CD4-positive, CD25-positive, alpha-beta regulatory T cell (primary cell): ENCODE measurements at places on chromosomes 4 and X.

DNA sequence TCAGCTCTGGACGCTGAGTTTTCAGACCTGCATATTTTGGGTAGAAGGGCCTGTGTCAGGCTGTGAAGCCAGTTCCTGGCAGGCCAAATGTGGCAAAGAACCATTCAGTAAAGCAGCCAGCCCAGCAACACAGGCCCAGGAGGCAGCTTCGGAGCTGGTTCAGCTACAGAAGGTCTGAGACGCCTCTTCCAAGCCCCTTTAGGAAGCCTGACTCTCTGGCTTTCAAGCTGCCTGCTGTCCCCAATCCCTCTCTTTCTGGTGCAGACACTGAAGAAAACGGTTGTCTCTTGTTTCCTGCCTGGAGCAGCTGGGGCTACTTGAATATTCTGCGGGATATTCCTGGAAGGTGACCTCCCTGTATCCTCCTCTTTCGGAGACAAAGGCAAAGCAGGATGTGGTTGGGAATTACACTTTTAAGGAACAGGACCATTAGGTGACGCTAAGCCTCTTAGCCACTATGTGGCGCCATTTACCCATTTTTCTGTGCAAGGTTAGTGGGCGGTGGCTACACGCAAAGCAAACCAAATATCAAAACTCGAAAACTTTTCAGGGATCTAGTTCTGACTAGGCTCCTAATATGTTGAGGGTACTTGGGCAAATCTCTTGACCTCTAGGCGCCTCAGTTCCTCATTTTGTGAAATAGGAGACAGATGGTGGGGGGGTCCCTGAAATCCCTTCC is 47.2 kb upstream of the LAS1L start:
- peak; percentile 34 for DNase-seq

GRCh38 chr4:65791111-65791811 is 121.0 kb upstream of the EPHA5 start:
- no peak for DNase-seq

DNA sequence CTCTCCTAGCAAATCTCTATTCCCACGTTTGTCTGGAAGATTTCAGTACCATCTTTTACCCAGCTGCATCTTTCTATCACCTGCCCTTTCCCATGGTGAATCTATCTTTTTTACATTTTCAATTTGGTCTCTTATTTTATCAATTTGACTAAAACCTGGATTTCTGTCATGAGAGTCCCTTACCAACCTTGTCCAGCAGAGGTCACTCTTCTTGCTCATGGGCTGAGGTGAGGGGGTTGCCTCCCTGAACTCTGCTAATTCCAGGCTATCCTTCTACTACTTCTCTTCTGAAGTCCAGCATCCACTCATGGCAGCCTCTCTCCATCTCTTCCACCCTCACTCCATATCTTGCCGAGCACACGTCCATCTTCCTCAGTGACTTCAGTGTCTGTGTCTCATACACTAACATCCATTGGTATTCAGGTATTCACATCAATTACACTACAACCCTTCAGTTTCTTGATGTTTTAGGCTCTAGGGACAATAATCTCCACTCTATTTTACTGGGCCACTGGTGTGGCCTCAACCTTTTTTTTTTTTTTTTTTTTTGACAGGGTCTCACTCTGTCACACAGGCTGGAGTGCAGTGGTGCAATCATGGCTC is 17.8 kb upstream of the ZNF827 start:
- DNase-seq, result peak; percentile 48

- DNase-seq, result no peak
Measured at GRCh38 chrX:118392716-118393115, 46.8 kb downstream of the WDR44 start.

GRCh38 chr4:186078981-186079638 is 10.2 kb downstream of the TLR3 start:
- no peak for DNase-seq

GRCh38 chrX:70908541-70908940 is at the start of gene TEX11:
TEX11 (minus strand) TSS chrX:70908711; CDS start chrX:70907789, 922 bp downstream.
- DNase-seq, result no peak

DNA sequence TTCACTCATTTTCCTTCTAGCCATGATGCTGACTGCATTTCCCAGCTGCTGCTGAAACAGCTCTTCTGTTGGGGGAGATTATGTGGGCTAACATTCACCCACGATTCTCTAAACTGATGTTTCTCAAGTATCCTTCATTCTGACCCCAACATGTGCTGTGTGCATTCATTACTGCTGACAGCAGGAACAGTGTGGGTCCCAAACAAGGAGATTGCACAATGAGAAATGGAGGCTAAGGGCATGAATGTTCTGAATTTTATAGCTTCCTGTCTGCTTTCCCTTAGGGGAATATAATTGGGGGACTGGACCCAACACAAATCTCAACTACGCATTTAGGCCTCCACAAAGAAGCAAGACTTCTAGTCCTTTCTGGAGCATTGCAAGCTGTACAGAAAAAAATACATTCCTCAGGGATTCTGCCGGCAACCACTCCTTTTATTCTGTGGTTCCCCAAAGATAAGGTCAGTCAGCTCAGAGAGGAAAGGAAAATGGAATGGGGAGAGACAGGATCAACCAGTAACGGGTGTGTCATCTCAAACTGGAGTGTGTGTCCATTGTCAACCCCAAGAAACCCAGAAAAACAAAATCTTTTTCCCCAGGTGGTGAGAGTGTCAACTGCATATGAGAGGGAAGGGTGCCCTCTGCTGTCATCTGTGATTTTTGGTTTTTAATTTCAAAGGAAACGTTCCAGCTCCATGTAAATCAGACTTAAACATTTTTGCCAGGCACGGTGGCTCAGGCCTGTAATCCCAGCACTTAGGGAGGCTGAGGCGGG is 81.5 kb upstream of the EGFL6 start:
- peak; percentile 8 for DNase-seq

GRCh38 chr4:152556834-152557233 is 20.9 kb upstream of the FBXW7 start:
- DNase-seq, result no peak

GRCh38 chrX:68822641-68823410 is 6.0 kb upstream of the EFNB1 start:
- DNase-seq, result no peak

DNA sequence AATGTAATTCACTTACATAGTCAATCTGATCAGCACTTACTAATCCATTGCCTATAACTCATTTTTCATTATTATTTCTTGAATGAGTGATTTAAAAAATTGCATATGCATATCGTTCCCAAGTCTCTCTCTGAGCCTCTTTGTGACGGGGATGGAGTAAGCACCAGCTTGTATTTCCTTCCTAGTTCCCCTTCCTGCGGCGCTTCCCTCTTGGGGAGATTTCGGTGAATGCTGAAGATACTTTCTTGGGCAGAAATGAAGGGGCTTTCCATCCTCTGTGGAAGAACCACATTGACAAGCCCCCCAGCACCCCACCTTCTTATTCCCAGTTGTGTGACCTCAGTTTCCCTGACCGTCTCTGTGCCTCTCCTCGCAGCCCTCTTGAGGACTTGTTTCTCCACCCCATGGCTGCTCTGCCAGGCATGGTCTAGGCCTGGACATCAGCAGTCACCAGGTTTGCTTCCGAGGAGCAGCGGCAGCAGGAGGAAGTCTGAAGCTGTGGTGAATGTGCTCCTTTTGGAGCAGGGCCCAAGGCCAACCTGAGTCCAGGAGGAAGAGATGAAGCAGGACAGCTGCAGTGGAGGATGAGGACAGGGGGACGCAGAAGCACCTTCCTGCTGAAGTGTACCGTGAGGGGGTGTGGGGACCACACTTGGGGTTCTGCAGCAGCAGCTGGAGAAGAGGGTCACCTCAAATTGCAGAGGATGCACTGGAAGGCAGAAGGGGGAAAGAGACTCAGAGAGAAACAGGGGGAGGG is 124.9 kb downstream of the IRF2 start:
- no peak for DNase-seq

DNA sequence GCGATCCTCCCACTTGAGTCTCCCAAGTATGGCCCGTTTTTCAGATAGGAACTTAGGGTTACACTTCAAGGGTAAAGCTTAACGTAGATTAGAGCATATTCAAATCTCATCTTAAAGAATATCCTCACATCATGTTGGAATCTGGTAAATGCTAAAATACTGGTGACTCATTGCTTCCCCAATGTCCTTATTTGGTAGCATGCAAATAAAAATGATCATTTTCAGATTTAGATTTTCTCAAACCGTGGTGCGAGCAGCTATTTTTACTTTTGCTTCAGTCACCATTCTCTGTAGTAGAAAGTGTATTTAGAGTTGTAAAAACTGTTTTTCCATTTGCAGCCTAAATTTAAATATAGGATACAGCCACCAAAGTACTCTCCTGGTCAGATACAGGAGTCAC is 101.5 kb upstream of the MAML3 start:
- no peak for DNase-seq

DNA sequence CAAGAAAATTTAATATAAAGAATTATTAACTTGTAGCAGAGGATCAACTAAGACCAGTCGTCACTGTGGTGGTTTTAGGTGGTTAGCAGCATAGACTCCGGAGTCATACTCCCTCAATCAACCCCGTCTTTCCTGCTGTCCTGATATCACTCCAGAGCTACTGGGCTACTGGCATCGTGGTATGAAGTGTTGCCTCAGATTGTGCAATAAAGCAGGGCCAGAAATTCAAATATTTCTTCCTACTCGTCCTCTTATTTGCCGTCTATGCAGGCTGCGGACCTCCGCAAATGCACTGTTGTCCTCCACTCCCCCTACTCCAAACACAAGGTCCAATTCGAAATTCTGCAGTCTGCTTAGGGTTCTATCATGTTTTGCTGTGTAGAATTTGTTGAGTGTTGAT is 1.2 kb upstream of the MAGEA10 start:
- no peak for DNase-seq

DNA sequence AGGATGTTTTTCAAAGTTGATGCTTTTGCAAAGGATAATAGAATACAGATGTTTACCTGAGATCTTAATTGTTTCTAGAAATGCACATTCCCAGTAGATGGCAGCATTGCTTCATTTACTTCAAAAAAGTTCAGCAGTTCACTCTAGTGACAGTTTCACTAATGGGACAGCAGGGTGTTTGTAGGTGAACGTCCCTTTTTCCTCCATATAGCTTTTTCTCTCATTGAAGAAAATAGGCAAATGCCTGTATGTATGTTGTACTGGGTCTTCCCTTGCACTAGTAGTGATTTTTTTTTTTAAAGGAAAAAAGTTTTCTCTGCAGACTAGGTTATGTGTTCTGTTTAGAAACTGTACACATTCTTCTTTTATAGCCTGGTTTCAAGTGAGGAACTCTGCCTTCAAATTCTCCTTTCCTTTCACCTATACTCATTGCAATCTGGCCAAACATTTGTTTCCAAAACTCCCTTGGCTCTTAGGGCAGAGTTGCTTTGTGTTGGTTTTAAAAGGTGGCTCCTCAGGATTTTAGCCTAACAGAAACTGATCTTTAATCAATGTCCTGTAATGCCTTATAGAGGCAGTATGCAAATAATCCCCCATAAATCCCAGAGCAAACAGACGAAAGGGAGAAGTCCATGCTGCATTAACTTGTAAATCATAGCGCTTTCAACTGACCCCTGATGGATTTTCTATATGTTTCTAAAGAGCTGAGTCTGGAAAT is 86.3 kb downstream of the EGF start:
- peak; percentile 14 for DNase-seq

- DNase-seq, result no peak
Measured at GRCh38 chr4:14771504-14772175, 230.6 kb upstream of the CPEB2 start.

GRCh38 chr4:26984896-26985295 is 124.3 kb downstream of the STIM2 start:
- DNase-seq, result no peak

DNA sequence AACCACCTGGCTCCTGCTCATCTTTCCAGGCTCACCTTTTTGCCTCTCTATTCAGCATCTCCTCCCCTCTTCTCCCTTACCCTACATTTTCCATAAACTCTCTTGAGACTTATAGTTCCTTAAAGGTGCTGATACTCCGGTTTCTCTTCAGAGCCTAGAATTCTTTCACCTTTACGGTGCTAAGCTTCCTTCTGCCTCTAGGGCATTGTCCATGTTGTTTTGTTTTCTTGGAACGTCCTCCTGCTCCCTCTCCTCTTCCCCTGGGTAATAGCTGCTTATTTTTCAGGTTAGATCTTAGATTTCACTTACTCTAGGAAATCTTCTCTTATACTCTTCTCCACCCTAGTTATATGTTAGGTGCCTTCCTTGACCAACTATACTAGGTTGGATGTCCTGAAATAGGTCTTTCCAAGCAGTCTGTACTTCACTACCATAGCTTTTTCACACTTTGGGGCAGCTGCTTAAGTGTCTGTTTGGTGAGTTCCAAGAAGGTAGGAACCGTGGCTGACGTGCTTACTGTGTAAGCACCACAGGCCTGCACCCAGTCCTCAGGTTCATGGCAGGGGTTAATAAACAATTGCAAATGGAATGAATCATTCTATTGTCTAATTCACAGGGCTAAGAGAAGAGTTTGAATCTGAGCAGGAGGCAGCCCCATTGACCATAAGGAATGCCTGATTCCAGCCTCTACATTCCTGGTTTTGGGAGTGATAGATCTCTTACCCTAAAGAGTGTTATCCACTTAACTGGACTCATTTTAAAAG is 227.5 kb downstream of the MGST2 start:
- DNase-seq, result no peak

DNA sequence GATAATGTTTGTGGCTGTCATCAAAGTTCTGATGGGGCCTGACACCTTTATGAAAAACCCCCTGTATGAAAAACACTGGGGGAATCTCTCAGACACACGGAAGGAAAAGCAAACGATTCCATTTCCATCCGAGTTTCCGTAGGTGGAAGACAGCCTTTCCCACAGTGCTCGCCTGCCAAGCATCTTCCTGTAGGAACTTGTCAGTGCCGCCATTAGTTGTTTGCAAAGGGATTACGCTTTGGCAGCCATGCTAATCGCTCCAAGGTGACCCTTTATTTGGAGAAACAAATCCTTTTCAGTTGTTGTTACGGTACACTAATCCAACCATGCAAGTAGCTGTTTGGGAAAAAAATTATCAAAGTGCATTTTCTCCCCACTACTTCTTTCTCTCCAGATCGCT is 44.4 kb upstream of the STOX2 start:
- no peak for DNase-seq

DNA sequence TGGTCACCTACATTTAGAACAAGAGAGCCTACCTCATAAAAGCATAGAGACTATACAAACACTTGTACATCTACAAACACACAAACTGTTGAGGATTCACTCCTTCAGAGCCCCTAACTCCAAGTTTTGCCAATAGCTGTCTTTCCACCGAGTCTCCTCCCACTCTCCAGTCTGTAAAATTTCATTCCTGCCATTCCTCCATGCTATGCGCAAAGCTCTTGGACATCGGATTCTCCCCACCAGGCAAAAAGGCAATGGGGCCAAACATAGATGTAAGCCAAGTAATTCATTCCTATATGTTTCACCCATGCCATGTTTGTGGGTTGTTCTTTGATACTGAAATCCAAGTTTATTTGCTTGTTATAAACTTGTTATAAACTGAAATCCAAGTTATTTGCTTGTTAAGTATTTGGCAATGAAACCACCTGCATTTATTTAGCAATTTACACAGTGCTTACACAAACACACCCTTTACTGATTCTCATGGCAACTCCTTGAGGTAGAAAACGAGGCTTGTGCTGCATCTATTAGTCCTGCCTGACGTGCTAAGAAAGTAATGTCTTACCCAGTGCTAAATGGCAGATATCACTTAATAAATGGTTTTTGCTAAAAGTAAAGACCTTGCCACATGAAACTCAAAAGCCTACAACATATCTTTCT is 91.1 kb downstream of the SCFD2 start:
- no peak for DNase-seq

- DNase-seq, result no peak
Measured at GRCh38 chr4:114488301-114488982, 110.2 kb upstream of the UGT8 start.

- no peak for DNase-seq
Measured at GRCh38 chrX:42976746-42977366, 198.9 kb upstream of the PPP1R2C start.
